ENCODE measurements at places on chromosomes 6 and 20.

DNA sequence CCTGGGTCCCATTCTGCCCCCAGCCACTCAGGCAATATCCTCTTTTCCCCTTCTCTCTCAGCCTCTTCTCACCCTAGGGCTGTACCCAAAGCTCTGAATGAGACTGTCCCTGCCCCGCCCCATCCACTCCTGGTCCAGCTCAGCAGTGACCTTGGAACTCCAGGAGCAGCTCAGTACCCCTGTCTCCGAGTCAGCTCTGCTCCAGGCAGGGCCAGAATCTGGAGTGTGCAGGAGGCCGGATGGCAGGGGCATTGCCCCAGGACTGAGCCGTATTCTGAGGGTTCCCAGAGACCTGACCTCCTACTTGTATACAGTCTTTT is 2.0 kb upstream of the RAET1G start:
- DNase-seq: no peak

DNA sequence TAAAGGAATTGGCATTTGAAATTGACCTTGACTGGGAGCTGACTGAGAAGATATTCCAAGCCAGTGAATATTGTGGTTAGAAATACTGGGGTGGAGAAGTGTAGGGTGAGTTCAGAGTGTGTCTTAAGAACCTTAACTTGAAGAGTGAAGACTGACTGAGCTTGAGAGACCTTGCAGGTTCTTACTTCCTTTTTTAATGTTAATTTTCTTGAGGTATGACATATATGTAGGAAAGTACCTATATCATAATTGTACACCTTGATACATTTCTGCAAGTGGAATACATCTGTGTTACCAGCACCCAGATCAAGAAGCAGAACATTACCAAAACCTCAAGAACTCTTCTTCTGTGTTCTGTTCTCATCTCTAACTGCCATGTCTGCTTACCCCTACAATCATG is 11.0 kb downstream of the DHX35 start:
- no peak for DNase-seq

- no peak for DNase-seq
These were observed 1078.2 kb downstream of the EPHA7 start for GRCh38 chr6:92341201-92341600.

GRCh38 chr6:149938571-149939355 is 3.1 kb upstream of the ULBP2 start:
- DNase-seq: no peak

DNA sequence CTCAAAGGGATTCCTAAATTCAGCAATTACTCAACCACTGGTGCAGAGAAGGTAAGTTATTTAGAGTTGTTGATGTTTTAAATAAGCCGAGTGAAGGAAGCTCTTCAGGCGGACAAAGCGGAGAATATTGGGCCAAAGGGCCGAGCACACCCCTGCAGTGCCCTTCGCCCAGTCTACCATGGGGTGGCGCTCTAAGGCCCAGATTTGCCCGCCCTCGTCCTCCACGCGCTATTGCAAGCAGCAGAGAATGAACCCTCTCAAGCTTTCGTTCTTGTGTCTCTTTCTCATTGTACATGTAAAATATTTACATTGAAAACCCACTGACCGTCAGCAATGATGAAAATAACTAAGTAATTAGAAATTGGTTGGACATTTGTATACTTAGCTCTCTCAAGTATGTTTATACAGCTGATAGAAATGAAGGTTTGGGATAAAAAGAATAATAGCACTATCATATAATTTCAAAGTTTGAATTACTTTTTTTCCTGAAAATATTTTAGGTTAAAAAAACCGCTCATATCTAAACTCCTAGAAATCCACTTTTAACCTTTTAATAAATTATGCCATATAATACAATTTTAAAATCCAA is 195.0 kb upstream of the CEP162 start:
- DNase-seq: peak; percentile 10

DNA sequence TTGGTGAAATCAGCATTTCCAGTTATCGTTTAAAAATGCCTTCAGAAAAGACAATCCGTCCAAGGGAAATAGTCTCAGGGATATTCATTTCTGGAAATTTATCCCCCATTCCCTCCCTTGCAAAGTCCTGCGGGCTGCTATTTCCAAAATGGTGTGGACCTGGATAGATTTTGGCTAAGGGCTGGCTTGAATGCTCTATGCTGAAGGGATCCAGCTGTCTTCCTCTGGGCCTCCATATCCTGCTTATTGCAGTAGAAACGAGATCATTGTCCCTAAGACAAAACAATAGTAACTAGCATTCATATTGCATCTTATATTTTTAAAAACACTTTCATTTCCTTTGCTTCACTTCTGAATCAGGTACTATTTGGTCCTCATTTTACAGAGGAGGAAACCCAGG is 129.9 kb downstream of the ANKRD60 start:
- no peak for DNase-seq

- DNase-seq: no peak
These were observed 53.7 kb downstream of the BMP7 start for GRCh38 chr20:57212534-57213276.

Measured in NCI-H1930 (cell line).